Caco-2 (cell line): ENCODE measurements at places on chromosomes 7 and 10. TPM values are rescaled to one million over a fixed set of nuclear protein-coding genes. Genes with fewer than 3 reads are reported as not detected.
A peak's percentile ranks its signal among the peaks of the same experiment; 100 is the strongest.

DNA sequence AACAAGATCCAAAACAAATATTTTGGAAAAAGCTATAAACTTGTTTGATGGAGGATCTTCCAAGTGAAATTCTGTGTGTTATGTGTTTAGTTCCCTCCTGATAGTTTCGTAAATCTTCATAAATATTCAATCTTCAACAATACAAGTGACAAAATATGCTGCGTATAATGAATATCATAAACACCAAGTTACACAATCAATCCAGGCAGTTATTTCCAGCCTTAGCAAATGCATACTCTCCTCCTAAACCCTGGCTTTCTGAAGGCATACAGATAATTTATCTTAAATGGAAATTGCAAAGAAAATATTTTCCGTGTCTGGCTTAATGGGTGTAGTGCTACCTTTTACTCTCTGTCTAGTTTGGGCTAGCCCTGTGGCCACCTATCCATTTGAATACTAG lies 864.9 kb upstream of the ZWINT start:
- no peaks in the 10 kb centered on the region for H3K36me3 ChIP-seq
- no peak for DNase-seq
- H3K27me3 ChIP-seq: no peaks in the 10 kb centered on the region
- H3K4me1 ChIP-seq: no peaks in the 10 kb centered on the region
- H3K27ac ChIP-seq: no peak overlapping the region
- H3K4me3 ChIP-seq: no peak overlapping the region

- H3K27me3 ChIP-seq: no peaks in the 10 kb centered on the region
- no peaks in the 10 kb centered on the region for H3K36me3 ChIP-seq
- H3K4me1 ChIP-seq: peaks cover 9% of the 10 kb centered on the region
- no peak for DNase-seq
Observed at GRCh38 chr10:43417950-43418768, 9.2 kb upstream of the HNRNPF start.

Gene SH2D4B
- total RNA-seq: 0.09 and 0.23 TPM in 2 replicates

Gene PPP1R17
- total RNA-seq: not detected in 2 replicates

Gene INA
- total RNA-seq: 0.51 and 0.52 TPM in 2 replicates

- no peak overlapping the region for H3K4me3 ChIP-seq
- no peaks in the 10 kb centered on the region for H3K27me3 ChIP-seq
- DNase-seq: no peak
- no peaks in the 10 kb centered on the region for H3K4me1 ChIP-seq
- H3K27ac ChIP-seq: no peak overlapping the region
- no peaks in the 10 kb centered on the region for H3K36me3 ChIP-seq
Observed at GRCh38 chr10:129911451-129912165, 52.5 kb downstream of the EBF3 start.

DNA sequence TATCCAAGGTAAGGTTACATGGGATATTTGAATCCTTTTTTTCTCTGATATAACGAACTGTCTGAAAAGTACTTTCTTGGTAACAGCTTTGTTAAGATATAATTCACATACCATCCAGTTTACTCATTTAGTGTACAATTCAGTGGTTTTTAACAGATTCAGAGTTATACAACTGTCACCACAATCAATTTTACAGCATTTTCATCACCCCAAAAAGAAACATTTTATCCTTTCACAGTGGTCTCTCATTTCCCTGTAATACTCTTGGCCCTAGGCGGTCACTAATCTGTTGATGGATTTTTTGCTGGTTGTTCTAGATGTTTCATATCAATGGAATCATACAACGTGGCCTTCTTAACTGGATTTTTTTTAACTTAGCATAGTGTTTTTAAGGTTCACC lies 91.6 kb downstream of the GLCCI1 start:
- no peaks in the 10 kb centered on the region for H3K36me3 ChIP-seq
- H3K27ac ChIP-seq: no peak overlapping the region
- no peaks in the 10 kb centered on the region for H3K27me3 ChIP-seq
- DNase-seq: no peak
- no peak overlapping the region for H3K4me3 ChIP-seq

- H3K27me3 ChIP-seq: no peaks in the 10 kb centered on the region
- H3K36me3 ChIP-seq: no peaks in the 10 kb centered on the region
- no peak for DNase-seq
- no peak overlapping the region for H3K27ac ChIP-seq
- no peak overlapping the region for H3K4me3 ChIP-seq
Observed at GRCh38 chr7:84790882-84791281, 396.0 kb downstream of the SEMA3D start.

Gene LRRC18
- total RNA-seq: not detected in 2 replicates

Gene VIM
- 50.4 and 53.7 TPM in 2 replicates for total RNA-seq

DNA sequence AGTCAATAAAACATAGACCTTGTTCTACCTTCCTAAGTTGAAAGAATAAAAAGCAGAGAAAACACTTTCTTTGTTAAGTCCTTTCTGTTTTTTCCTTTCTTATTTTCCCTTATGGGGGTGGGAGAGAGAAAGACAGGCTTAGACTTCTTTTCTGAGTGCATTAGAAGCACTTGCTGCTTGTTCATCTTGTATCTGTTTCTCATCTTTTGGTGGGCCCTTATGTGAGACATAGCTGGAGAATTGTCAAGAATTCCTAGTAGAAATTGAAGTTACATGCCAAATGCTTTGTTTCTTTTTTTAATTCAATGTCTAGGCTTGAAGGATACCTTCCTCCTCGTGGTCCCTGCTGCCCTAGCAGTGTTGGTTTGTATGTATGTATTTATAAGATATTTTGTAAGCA lies 6.7 kb downstream of the EIF4EBP2 start:
- H3K4me3 ChIP-seq: no peak overlapping the region
- H3K27me3 ChIP-seq: no peaks in the 10 kb centered on the region
- no peak for DNase-seq
- peaks cover 27% of the 10 kb centered on the region for H3K4me1 ChIP-seq
- H3K27ac ChIP-seq: no peak overlapping the region
- H3K36me3 ChIP-seq: peaks cover 4% of the 10 kb centered on the region

Gene MRPS17
- total RNA-seq: 18.9 and 22.7 TPM in 2 replicates

DNA sequence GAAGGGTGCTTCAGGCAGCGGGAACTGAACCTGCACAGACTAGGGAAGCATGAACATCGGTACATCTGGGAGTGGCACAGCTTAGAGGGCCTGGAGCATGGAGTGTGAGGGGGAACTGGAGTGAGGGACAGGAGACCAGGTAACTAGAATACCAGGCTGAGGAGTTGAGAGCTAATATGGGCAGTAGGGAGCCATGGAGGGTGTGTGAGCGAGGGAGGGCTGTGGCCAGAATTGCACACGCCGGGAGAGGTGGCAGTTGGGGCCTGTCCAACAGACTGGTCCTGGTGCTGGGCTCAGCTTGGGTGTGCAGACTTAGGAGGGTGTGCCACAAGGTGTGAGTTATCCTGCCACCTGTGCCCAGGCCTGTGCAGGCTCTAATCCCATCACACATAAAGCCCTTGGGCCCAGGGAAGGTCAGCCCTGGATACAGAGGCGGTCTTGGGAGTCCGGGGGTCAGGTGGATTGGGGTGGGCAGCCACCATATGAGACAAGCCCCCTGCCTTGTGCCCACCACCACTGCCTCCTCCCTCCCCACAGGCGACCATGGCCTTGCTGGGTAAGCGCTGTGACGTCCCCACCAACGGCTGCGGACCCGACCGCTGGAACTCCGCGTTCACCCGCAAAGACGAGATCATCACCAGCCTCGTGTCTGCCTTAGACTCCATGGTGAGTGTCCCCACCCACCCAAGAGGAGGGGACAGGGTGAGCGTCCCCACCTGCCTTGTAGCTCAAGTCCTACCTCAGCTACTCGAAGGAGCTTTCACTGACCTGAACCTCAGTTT lies 54.0 kb downstream of the GTF2IRD1 start:
- H3K36me3 ChIP-seq: peaks cover 1% of the 10 kb centered on the region; the same call in 1 of the 2 replicates
- no peak for DNase-seq
- H3K27me3 ChIP-seq: no peaks in the 10 kb centered on the region

Gene TUBB8
- total RNA-seq: 0.37 TPM in 1 of 2 replicates, not detected in the other

Gene DPYSL4
- 0.12 TPM in 1 of 2 replicates, not detected in the other for total RNA-seq

DNA sequence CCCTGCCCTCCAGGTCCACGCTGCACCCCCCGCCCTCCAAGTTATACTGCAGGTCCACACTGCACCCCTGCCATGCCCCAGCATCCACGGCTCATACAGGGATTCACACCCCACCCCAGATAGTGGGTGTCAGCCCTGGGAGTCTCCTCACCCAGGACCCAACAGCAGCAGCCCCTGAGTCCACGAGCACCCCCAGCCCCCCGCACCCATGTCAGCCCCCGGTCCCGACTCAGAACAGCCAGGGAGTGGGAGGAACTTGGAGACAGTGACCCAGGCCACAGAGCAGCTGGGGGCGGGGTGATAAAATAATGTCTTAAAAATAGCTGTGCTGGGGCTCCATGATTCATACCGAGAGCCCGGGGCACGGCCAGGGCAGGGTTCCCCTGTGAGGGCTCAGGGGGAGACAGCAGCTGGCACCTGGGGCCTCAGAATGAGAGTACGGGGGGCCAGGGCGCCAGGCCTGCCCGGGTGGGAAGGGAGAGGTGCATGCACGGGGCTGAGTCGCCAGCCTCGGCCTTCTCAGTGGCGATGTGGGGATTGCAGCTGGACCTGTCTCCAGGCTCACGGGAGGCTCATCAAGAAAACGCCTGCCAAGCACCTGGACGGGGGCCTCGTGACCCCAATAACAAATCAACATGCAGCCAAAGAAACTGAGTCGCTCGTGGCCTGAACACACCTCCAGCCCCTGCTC lies 29.8 kb downstream of the ADAP1 start:
- H3K4me3 ChIP-seq: no peak overlapping the region
- H3K27me3 ChIP-seq: no peaks in the 10 kb centered on the region
- H3K36me3 ChIP-seq: peaks cover 1% of the 10 kb centered on the region

GRCh38 chr10:103553743-103554487 lies 60.4 kb downstream of the NEURL1 start:
- no peaks in the 10 kb centered on the region for H3K36me3 ChIP-seq
- H3K4me1 ChIP-seq: peaks cover 10% of the 10 kb centered on the region
- H3K27ac ChIP-seq: no peak overlapping the region
- H3K27me3 ChIP-seq: no peaks in the 10 kb centered on the region
- no peak for DNase-seq

DNA sequence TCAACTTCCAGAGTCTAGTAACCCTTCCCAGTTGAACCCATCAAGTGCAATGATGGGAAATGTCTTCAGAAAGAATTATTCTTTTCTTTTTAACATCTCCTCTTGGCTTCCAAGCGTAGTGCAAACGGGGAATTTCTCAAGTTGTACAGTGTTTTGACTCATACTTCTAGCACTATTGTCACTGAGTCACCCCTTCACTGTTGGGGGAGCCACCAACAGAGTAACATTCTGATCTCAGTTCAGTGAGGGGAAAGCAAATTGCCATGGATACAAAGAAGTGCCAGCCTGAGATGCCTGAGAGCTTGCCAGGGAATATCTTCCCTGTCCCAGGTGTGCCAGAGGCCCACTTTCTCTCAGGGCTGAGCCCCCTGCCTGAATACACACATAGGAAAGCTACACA lies 31.0 kb downstream of the CYP3A5 start:
- H3K27me3 ChIP-seq: no peaks in the 10 kb centered on the region
- no peak overlapping the region for H3K27ac ChIP-seq
- H3K36me3 ChIP-seq: no peaks in the 10 kb centered on the region
- no peak for DNase-seq
- H3K4me3 ChIP-seq: no peak overlapping the region

DNA sequence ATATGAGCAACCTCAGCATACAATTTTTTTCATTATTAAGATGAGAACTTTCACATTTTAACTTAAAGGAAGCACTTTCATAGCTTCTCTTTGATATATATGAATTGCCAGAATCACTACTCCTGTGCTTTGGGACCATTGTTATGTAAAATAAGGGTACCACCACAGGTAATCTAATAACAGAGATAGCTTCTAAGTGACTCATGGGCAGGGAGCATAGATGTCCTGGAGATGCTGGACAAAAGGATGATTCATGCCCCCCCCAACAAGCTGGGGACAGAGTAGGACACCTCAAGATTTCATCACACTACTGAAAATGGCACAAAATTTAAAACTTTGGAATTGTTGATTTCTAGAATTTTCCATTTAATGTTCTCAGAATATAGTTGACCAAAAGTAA lies 641.1 kb downstream of the PCDH15 start:
- DNase-seq: no peak
- no peak overlapping the region for H3K4me3 ChIP-seq
- H3K27me3 ChIP-seq: no peaks in the 10 kb centered on the region
- H3K36me3 ChIP-seq: no peaks in the 10 kb centered on the region
- no peak overlapping the region for H3K27ac ChIP-seq

Gene IRF5
- total RNA-seq: 1.2 and 1.8 TPM in 2 replicates

GRCh38 chr7:114589436-114589835 lies 174.8 kb downstream of the FOXP2 start:
- no peaks in the 10 kb centered on the region for H3K36me3 ChIP-seq
- DNase-seq: no peak
- H3K4me1 ChIP-seq: no peaks in the 10 kb centered on the region
- no peaks in the 10 kb centered on the region for H3K27me3 ChIP-seq
- H3K27ac ChIP-seq: no peak overlapping the region

- H3K36me3 ChIP-seq: no peaks in the 10 kb centered on the region
- no peak for DNase-seq
- no peak overlapping the region for H3K27ac ChIP-seq
- no peaks in the 10 kb centered on the region for H3K4me1 ChIP-seq
- H3K27me3 ChIP-seq: no peaks in the 10 kb centered on the region
Observed at GRCh38 chr10:60967854-60968484, 24.0 kb upstream of the RHOBTB1 start.

DNA sequence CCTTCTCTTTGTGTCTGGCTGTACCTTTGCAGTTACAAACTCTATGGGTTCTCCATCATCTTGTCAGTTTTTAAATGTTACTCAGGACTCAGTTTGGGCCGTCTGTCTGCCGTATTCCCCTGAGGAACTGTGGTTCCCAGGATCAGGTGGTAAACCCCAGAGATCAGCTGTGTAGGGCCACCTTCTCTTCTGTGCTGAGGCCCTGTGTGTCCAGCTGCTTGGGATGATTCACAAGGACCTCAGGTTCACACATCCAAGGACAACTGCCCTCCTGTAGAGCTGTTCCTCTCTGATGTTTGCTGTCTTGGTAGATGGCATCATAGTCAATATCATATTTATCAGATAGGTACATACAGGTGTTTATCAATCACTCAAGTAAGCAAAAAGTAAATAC lies 24.5 kb downstream of the CUL1 start:
- peaks cover 3% of the 10 kb centered on the region; the same call in 1 of the 2 replicates for H3K4me1 ChIP-seq
- H3K27ac ChIP-seq: peak overlapping the region; percentile 19
- no peaks in the 10 kb centered on the region for H3K27me3 ChIP-seq
- no peak overlapping the region for H3K4me3 ChIP-seq
- DNase-seq: no peak

Gene NPC1L1
- 5.9 and 6.5 TPM in 2 replicates for total RNA-seq

Gene MEOX2
- total RNA-seq: not detected in 2 replicates

- no peaks in the 10 kb centered on the region for H3K27me3 ChIP-seq
- no peak overlapping the region for H3K4me3 ChIP-seq
Observed at GRCh38 chr7:35900651-35901050, 99.8 kb downstream of the SEPTIN7 start.

DNA sequence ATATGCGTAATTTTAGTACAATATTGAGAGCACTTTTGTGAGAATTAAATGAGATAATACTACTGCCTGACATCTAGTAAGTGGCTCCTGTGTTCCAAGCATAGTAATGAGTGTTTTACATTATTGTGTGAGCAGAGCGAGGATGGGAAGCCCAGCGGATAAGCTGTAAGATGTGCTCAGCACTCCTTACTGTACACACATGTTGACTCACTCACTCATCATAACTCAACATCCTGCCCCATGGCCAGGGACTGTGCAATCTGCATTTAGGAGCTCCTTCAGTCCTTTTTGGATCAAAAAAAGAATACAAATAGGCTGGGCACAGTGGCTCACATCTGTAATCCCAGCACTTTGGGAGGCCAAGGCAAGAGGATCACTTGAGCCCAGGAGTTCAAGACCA lies 72.9 kb upstream of the NEBL start:
- DNase-seq: no peak
- H3K27ac ChIP-seq: no peak overlapping the region
- H3K36me3 ChIP-seq: no peaks in the 10 kb centered on the region
- H3K27me3 ChIP-seq: no peaks in the 10 kb centered on the region

- no peak for DNase-seq
- H3K27me3 ChIP-seq: no peaks in the 10 kb centered on the region
- peaks cover 28% of the 10 kb centered on the region for H3K4me1 ChIP-seq
- no peaks in the 10 kb centered on the region for H3K36me3 ChIP-seq
- H3K27ac ChIP-seq: no peak overlapping the region
Observed at GRCh38 chr10:93876381-93876780, 17.4 kb upstream of the SLC35G1 start.
